ENCODE measurements at places on chromosomes 3 and 15.

- no peak for DNase-seq
- no peak overlapping the region for H3K4me3 ChIP-seq
- H3K36me3 ChIP-seq = no peaks in the 10 kb centered on the region
- peaks cover 5% of the 10 kb centered on the region for H3K4me1 ChIP-seq
- no peaks in the 10 kb centered on the region for H3K27me3 ChIP-seq
Measured at GRCh38 chr15:90160781-90161727, 40.1 kb upstream of the SEMA4B start.

DNA sequence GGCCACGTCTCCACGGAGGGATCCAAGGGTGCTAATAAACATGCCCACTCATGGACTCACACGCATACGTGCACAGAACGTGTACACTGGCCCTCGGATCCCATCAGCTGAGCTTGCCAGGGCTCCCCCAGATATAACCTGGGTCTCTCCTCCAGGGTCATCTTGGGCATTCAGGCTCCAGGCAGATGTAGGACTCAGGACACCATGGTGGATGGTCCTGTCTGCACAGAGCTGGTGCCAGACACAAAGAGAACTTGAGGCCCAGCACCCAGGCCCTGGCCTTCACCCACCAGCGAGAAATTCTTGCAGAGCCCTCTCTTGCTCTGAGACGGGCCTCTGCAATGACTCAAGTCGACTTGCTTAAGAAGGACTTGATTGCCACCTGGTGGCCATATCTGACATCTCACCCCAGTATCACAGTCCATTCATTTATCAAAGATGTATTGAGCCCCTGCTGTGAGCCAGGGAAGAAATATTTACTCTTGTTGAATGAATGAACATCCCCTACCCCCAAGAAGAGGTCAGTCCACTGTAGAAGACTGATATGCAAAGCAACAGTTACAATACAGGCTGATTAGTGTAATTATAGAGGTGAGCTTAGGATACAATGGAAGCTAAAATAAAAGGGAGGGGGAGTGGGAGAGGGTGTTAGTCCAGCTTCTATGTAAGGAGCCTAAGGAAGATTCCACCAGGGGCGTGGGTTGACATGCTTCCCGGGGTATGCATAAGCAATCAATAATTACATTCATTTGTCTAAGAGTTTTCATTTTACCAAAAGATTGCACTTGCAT, 34.2 kb upstream of the VPS8 start:
- H3K36me3 ChIP-seq = no peaks in the 10 kb centered on the region
- H3K27ac ChIP-seq = no peak overlapping the region
- no peaks in the 10 kb centered on the region for H3K27me3 ChIP-seq

DNA sequence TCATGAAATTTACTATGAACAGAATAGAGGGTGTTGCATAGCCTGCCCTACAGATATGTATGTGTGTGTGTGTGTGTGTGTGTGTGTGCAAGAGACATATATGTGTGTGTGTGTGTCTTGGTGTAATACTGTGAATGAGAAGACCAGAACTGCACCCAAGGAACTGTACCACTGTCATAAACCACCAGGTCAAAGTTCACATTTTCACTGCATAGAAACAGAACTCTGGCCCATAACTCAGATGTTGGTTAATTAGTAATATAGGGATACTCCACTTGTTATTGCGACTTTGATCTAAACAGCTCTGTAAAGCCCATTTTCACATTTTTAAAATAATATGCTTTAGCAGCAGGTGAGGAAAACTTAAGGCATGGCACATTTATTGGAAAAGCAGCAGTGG, 111.8 kb downstream of the IGF2BP2 start:
- H3K4me3 ChIP-seq = no peak overlapping the region
- H3K27ac ChIP-seq = no peak overlapping the region
- no peaks in the 10 kb centered on the region for H3K36me3 ChIP-seq
- H3K27me3 ChIP-seq = no peaks in the 10 kb centered on the region
- no peaks in the 10 kb centered on the region for H3K4me1 ChIP-seq

DNA sequence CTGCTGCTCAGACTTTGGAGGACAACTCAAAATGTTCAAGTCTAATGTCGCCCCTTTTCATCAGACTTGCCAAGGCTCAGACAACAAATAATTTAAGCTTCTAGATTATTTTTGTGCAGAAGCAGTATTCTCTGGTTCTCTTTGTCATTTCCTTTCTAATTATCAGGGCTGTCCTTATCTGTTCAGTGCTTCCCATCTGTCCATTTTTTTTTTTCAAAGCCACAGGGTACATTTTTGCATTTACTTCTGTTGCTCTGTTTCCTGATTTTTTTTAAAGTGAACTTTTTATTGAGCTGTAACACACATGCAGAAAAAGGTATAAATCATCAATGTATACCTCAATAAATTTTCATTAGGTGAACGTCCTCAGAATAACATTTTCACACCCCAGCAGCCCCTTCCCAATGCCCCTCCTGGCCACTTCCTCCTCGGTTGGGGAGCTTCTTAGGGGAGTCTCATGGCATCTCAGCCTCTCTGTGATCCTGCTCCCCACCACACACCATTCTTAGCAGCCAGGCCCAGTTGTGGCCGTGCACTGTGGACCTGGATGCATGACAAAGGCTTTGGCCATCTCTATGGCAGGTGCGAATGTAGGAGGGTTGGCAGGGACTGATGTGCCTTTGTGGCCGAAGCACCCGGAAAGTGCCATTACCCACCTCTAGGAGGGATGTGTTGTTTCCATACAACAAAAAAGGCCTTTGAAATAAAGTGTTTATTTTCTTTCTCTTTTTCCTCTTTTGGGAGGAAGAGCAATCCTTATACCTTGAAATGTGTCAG, 303.5 kb upstream of the LRRFIP2 start:
- no peak for DNase-seq
- peaks cover 30% of the 10 kb centered on the region for H3K36me3 ChIP-seq
- no peaks in the 10 kb centered on the region for H3K27me3 ChIP-seq
- no peaks in the 10 kb centered on the region for H3K4me1 ChIP-seq
- H3K4me3 ChIP-seq = no peak overlapping the region
- H3K27ac ChIP-seq = no peak overlapping the region

DNA sequence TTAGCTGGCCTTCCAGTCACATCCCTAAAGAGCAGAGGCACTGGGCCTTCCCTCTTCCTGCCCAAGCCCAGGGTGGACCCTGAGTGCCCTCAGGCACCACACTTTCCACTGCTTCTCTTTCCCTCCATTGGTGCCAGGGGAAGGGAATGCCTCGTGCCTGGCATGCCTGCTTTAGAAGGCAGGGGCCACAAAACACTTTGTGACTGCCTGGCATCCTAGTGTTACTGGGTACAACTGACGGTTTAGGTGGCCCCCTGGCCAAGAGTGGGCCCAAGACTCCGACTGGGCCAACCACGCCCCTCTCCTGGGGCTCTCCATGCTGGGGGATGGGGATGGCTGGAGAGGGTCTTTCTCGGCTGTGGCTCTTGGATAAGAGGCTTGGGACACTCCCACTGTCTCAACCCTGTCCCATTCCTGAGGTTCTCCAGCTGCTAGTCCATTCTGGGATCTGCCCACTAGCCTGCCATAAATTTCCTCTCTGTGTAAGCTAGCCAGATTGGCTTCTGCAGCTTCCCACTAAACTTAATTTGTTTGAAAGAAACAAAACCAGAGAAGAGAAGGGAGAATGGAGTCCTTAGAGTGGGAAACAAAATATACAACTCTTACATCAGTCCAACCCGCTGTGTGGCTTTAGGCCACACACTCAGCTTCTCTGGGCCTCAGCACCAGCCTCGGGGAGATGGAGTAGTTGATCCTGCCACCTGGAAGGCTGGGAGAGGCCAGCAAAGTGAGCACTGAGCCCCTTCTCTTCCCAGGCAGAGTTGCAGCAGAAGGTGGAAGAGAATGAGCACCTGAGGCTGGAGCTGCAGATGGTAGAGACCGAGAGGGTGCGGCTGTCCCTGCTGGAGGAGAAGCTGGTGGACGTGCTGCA, 24.1 kb upstream of the GP9 start:
- no peaks in the 10 kb centered on the region for H3K36me3 ChIP-seq
- no peak overlapping the region for H3K4me3 ChIP-seq
- no peaks in the 10 kb centered on the region for H3K4me1 ChIP-seq
- no peak overlapping the region for H3K27ac ChIP-seq

GRCh38 chr3:18843983-18844382, 304.3 kb upstream of the KCNH8 start:
- H3K36me3 ChIP-seq = no peaks in the 10 kb centered on the region
- no peak overlapping the region for H3K27ac ChIP-seq
- no peaks in the 10 kb centered on the region for H3K4me1 ChIP-seq
- no peak for DNase-seq
- H3K27me3 ChIP-seq = no peaks in the 10 kb centered on the region
- H3K4me3 ChIP-seq = no peak overlapping the region

DNA sequence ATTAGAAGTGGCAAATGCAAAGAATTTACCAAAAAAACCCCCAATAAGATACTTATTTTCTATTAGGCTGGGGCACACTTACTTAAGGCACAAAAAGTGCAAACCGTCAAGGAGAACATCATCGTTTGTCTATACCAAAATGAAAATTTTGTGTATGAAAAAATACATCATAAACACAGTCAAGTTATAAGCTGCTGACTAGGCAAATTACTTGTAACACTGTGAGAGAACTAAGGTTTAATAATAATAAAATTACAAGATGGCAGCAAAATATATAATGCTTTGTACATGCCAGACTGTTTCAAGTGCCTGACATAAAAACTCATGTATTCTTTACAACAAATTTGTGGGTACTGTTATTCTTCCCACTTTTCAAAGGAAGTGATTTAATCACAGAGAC, 297.2 kb upstream of the CRBN start:
- no peak for DNase-seq
- H3K4me3 ChIP-seq = no peak overlapping the region
- H3K36me3 ChIP-seq = no peaks in the 10 kb centered on the region
- H3K27ac ChIP-seq = no peak overlapping the region

DNA sequence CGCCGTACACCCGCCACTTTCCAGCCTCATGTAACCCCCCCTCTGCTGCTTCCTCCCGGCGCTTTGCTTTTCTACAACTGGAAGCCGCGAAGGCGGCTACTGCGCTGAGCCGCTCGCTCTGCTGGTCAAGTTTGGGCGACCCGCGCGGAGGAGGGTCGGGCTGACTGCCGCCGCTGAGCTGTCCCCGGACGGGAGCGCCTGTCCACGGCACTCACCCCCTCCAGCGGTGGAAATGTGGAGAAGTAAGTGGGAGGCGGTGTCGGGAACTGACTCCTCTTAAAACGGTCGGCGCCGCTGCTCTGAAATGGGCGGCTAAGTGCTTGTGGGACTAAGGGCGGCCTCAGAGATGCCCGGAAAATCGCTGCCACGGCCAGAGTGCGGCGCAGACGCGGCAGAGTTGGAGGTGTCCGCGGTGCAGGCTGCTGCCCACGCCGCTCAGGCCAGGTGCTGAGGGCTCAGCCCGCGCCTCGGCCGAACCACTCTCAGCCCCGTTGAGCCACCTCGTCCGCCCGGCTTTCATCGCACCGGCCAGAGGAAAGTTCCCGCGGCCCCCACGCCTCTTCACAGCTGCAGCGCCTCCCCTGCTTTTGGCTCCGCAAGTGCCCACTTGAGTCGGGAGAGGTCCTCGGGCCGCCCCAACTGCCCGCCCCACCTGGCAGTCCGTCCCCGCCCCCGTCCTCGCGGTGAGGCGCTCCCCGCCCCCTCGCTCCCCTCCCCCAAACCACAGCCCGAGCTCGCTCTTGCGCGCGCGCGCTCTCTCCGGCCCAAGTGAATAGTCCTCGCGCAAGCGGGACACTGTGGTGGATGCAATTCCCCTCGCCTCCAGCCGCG, at the start of gene EPHA6:
TSS of gene EPHA6 (plus strand) at position 775 of the 831 bp plus-strand sequence.
- peak; percentile 45 for DNase-seq
- H3K4me1 ChIP-seq = no peaks in the 10 kb centered on the region
- H3K4me3 ChIP-seq = peak within 1 kb of the TSS; percentile 49
- H3K36me3 ChIP-seq = no peaks in the 10 kb centered on the region
- H3K27ac ChIP-seq = peak within 1 kb of the TSS; percentile 31

GRCh38 chr3:127417709-127418559, 130.1 kb upstream of the PRR20G start:
- H3K4me1 ChIP-seq = no peaks in the 10 kb centered on the region
- no peak for DNase-seq
- no peaks in the 10 kb centered on the region for H3K36me3 ChIP-seq
- H3K27ac ChIP-seq = no peak overlapping the region
- H3K27me3 ChIP-seq = peaks cover 77% of the 10 kb centered on the region
- no peak overlapping the region for H3K4me3 ChIP-seq
